NCI-H187 (cell line): ENCODE measurements at places on chromosomes 1 and 21.

DNA sequence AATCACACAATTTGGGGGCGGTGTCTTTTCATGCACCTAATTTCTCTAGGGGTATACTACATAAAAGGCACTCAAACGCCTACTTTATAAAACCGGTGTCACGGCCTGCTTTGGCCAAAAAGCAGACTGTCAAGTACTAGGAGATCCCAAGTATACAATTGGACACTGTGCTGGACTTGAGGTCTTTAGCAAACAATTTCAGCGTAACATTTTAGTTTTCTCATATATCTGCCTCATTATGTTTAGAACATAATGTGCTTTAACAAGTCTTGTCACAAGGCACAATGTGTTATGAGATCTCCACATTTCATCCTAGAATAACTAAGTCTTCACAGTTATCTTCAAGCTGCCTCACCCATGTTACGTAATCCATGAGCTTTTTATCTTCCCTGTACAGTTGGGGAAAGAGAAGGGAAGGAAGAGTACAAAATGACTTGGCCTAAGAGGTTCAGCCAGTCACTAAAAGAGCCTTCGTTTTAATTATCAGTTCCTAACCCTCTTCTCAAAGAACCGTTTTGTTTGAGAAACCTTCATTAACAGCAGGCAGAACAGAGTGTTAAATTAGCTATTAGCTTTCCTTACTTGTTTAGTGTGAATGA lies 1.7 kb downstream of the SSX2IP start:
- no peak for DNase-seq

DNA sequence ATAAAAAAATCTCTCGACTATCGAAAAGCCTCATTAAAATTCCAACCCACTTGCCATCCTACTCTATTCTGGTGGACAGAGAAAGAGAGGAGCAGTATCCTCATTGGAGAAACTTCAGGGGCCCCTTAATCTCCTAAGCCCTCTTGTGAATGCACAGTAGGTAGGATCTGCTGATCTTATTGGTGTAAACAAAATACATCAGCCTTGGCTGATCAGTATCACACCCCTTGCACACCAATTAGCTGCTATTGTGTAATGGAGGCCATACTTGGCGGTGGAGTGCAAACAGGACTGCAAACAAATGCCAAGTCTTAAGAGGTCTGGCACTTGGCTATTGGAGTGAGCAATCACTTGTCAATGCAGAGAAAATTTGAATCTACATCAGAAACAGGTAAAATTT lies 15.7 kb downstream of the VCAM1 start:
- DNase-seq = no peak

GRCh38 chr1:171545523-171545922 lies 60.2 kb downstream of the PRRC2C start:
- no peak for DNase-seq

GRCh38 chr1:212699625-212700222 lies at the start of gene BATF3:
BATF3 (minus strand) TSS chr1:212699840; CDS start chr1:212699762, 78 bp downstream.
- no peak for DNase-seq

GRCh38 chr1:57517587-57518374 lies 93.9 kb upstream of the DAB1 start:
- DNase-seq = peak; percentile 29
